ENCODE measurements at places on chromosomes 5 and 9.

DNA sequence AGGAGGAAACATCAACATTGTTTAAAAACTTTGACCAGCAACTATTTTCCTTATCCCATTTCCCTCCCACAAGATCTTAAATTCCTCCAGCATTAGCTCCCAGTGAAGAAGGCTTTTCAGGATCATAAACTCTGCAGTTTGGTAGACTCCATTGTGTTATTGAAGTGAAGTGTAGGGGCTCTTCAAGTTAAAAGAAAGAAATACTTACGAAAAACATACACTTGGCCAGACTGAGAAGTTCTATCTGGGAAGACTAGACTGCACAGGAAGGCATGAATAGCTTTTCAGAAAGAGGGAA, 22.3 kb downstream of the LIFR start:
- no peak for DNase-seq

- DNase-seq, result no peak
These were observed 165.5 kb downstream of the RORB start for GRCh38 chr9:74662674-74663073.

DNA sequence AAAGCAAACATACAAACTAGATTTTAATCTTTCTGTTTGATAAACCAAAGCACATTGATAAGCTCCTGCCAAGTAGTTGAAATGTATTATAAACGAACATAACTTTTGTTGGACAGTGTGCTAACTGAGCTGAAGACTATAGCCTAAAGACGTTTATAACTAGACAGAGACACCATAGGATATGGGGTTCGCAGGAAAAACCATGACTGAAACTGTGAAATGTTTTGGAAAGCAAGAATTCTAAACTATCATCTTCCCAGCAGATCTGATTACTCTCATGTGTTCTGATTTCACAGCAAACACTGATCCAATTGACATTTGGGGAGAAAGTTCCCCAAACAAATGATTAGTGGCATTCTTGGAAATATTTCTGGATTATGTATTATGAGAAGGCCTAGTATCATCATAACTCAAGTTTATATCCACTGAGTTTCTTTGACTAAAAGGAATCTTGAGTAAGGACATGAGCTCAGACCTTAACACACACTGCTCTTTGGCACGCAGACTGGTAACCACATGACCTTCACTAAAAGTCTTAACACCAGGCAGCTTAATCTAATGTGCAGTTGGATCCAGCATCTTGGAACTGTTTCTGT, 375.2 kb downstream of the ZNF608 start:
- DNase-seq, result no peak

DNA sequence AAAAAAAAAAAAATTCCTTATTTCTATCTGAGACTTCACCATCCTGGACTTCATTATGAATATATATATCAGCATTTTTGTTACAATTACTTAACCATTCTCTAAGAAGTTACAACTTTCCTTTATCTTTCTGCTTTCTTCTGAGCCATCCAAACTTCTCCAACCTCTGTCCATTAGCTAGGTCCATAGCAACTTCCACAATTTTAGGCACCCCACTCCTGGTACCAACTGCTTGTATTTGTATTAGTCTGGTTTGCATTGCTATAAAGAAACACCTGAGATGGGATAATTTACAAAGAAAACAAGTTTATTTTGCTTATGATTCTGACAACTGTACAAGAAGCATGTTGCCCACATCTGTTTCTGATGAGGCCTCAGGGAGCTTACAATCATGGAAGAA, 182.1 kb downstream of the CDH9 start:
- no peak for DNase-seq

DNA sequence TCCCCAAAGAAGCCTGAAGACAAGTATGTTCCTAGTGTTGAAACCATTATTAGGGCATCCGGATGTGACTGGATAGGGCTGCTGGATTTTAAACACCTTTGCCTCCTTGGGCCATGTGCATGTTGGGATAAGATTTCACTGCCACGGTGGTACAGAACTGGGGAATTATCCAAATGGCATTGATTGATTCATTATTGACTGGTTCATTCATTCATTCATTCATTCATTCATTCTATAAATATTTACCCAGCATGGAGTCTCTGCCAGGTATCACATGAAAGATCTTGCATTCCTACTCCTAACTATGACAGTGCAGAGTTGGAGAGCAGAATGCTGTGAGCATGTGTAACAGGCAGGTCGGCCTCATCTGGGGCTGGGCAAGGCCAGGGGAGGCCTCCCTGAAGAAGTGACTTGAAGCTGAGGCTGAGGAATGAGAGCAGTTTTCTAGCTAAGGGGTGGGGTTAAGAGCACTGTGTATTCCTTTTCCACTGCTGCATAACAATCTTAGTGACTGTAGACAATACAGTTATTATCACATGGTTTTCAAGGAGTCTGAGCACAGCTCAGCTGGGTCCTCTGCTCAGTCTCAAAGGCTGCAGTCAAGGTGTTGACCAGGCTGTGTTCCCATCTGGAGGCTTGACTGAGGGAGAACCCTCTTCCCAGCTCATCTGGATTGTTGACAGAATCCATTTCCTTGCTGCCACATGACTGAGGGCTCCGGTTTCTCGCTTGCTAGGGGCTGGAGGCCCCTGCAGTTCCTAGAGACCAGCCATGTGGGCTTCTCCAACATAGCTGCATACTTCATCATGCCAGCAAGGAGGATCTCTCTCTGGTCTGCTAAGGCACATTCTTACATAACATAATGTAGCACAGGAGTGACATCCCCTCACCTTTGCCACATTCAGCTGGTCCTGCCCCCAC, 35.7 kb downstream of the AK8 start:
- DNase-seq, result no peak

DNA sequence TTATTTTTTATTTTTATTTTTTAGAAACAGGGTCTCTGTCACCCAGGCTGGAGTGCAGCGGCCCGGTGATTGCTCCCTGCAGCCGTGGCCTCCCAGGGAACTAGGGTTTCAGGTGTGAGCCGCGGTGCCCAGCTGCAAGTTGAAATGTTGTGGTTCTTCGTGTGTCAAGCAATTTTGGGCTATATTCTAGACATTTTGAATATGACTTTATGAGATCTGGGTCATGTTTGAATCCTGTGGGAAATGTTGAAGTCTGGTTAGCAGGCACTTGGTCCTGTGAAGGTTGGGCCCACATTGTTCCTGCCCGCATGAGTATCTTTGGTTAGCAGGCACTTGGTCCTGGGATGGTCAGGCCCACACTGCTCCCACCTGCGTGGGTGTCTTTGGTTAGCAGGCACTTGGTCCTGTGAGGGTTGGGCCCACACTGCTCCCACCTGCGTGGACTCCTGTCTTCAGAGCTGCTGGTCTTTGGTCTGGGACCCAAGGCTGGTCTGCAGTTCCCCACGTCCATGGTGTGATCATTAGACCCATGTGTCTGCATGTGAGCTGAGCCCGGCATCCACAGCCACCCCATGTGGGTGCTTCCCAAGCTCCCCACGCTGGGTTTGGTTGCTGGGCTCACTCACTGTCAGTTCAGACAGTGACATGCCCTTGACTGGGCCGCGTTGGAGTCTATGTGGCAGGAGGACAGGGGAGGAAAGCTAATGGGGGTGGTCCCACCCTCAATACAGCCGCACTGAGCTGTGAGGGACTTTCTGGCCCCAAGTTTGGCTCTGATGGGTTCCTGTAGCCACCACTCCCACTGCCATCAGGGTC, 7.1 kb downstream of the FBXW5 start:
- DNase-seq, result no peak

DNA sequence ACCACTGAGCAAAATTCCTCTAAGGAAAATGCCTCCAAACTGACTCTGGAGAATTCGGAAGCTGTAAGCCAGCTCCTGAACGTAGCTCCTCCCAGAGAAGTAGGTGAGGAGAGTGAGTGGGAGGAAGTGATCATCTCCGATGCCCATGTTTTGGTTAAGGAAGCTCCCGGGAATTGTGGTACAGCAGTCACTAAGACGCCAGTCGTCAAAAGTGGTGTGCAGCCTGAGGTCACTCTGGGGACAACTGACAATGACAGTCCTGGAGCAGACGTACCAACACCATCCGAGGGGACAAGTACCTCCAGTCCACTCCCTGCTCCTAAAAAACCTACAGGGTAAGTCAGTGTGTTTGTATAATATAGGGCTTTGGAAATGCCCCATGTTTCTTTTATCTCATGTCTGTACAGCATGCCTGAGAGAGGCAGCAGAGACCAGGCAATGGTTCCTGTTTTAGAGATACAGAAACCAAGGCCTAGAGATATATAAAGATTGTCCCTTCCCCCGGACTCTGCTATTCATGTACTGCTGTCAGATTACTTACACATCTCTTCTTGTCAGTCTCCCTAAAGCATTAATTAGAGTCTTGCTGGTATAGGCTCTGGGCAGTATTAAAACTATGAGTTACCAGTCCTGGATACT, 23.9 kb downstream of the HMGXB3 start:
- no peak for DNase-seq

GRCh38 chr9:74953235-74953751, 581 bp upstream of the C9orf40 start:
- no peak for DNase-seq

GRCh38 chr5:149358294-149358651, 427 bp downstream of the PCYOX1L start:
- no peak for DNase-seq

DNA sequence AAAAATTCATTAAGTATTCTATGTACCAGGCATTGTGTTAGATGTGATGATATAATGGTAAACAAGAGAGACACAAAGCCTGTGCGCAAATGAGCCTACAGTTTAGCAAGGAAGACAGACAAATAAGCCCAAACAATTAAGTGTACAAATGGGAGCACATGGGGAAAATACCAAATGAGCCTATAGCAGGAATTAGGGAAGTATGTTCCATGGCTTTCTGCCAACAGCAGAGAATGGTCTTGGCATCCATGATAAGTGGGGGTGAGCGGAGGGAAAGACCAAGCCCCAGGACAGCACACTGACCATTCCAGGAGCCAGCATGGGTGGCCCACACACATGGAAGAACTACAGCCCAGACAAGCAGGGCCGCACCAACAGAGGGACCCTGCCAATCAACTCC, 369.7 kb downstream of the DEPDC1B start:
- no peak for DNase-seq

DNA sequence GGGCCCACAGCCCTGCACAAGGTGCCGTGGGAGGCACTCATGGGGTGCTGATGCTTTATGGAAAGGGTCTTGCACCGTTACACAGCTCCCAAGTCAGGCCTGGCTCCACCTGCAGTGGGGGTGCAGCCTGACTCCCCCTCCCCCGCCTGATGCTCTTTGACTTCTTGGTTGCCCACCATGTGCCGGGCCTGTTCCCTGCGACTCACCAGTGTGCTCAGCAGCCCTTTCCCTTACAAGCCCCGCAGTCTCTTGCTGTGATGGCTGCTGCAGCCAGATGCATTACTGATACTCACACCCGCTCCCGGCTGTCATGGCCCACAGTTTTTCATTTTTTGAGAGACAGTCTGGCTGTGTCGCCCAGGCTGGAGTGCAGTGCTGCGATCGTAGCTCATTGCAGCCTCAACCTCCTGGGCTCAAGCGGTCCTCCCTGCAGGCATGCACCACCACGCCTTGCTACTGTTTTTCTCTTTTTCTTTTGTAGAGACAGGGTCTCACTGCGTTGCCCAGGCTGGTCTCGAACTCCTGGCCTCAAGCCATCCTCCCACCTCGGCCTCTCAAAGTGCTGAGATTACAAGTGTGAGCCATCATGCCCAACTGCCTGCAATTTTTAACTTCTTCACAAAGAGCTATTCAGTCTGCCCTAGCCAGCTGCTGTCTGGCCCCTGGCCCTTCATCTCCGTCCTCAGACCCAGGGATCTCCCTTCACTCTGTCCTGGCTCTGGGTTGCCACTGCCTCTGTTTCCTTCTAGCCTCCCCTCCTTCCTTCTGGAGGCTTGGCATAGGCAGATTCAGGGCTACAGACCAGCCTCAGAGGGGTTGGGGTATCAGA, 109.5 kb downstream of the RXRA start:
- no peak for DNase-seq

DNA sequence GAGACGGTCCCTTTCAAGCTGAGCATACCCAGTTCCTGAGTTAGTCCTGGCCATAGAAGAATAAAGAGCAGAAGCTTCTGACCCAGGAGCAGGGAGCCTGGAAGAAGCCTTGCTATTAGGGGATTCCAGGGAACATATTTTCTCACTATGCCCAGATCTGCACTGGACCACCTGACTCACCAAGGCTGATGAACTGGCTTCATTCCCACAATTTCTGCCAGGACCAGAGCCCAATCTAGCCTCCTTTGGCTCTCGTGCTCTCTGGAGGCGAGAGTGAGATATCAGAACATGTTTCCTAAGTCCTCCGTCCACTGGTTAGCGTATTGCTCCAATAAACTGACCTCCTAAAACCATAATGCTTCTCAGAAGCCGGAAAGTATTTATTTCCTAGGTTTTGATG, 9.9 kb downstream of the GABBR2 start:
- no peak for DNase-seq

DNA sequence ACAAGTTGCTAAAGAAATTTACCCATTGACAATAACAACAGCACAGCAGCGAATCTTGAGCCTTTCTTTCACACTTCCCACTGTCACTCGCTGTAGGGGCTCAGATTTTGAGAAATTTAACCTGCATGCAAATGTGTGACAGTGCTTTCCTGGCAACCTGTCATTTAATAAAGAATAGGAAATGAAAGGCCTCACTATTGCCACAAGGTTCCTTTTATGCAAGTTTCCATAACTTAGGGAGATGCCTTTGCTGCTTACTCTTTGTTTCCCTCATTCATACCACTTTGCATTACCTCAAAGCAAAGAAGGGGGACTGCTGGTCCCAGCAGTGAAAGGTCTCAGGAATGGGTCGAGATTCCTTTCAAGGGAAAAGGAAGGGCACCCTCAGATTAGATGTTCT, 49.5 kb downstream of the PTCD2 start:
- DNase-seq, result no peak

DNA sequence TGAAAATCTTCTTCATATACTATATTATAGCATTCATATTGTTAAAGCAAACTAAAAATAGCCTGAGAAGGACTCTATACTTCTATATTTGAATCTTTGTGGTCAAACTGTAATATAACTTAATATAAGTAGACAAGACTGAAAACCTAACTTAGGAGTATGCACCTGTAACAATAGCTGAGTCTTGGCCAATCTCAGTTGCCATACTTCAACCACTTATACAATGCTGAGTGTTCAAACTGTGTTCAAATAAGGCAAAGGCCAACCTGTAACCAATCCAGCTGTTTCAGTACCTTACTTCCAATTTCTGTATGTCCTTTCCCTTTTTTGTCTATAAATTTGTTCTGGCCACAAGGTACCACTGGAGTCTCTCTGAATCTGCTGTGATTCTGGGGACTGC, 1360.8 kb upstream of the CDH9 start:
- DNase-seq, result no peak

DNA sequence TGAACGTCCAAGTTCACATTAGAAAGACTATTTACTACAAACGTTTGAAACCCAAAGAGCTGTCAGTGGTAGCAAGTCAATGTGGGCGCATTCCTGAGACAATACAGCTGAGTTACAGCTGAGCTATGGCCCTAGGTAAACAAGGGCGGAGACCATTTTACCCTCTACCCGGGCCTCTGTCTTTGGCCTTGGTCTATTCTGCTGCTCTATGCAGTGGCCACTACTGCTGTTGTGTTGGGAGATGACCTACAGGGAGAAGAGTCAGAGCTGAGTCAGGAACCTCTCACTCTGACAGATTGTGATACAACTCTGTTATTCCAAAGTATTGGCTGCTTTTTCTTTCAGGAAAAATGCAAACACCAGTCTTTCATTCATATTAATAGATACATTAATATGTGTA, 700.6 kb downstream of the SEMA5A start:
- no peak for DNase-seq

Measured in stimulated activated CD8-positive, alpha-beta memory T cell treated with anti-CD3 and anti-CD28 coated beads, Interleukin-15, amount 100 ng/mL, for 4 hours (primary cell).